ENCODE measurements at places on chromosomes 6 and 20.

GRCh38 chr20:58567437-58567836 is 52.2 kb upstream of the APCDD1L start:
- no peak for DNase-seq

GRCh38 chr6:24195836-24196597 is 70.0 kb downstream of the NRSN1 start:
- DNase-seq: no peak

DNA sequence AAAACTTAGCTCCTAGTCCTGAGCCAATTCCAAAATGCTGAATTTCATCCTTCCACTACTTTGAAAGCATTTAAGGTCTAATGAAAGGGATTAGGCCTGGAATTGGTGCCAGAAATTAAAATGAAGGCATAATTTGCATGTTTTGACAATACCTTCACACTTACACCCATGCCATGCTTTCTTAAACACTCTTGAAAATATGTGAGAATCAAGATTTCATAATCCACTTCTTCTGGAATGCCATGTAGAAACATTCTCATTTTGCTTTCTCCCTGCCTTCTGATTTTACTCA is 77.1 kb downstream of the ANKEF1 start:
- no peak for DNase-seq

DNA sequence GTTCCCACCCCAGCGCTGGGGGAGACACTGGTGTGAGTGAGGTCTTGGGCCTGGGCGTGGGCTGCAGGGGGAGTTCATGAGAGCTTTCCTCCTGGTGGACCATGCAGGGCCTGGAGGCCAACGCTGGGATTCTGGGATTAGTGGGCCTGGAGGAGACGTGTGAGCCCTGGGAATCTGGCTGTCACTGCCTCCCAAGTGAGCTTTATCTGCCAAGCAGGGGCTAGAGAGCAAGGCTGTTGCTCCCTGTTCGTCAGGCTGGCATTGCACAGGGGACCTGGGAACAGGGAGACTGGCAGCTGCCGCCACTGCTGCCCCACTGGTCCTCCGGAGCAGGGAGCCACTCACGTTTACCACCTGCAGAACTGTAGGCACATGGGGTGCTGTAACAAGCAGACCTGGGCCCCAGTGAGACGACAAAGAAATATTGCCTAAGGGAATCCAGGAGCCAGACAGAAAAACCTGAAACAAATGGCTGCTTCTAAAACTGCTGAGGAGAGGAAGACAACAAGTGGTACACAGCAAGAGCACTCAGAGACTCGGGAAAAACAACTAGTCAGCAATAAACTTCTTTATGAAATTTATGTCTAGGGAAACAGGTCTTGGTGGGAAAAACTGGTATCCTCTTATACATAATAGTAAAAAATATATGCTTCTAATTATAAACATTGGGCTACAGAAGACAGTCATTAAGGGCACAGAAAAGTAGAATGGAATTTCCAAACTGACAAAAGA is 45.2 kb downstream of the PPP1R3G start:
- no peak for DNase-seq

GRCh38 chr6:76174722-76175121 is 102.3 kb upstream of the IMPG1 start:
- no peak for DNase-seq

DNA sequence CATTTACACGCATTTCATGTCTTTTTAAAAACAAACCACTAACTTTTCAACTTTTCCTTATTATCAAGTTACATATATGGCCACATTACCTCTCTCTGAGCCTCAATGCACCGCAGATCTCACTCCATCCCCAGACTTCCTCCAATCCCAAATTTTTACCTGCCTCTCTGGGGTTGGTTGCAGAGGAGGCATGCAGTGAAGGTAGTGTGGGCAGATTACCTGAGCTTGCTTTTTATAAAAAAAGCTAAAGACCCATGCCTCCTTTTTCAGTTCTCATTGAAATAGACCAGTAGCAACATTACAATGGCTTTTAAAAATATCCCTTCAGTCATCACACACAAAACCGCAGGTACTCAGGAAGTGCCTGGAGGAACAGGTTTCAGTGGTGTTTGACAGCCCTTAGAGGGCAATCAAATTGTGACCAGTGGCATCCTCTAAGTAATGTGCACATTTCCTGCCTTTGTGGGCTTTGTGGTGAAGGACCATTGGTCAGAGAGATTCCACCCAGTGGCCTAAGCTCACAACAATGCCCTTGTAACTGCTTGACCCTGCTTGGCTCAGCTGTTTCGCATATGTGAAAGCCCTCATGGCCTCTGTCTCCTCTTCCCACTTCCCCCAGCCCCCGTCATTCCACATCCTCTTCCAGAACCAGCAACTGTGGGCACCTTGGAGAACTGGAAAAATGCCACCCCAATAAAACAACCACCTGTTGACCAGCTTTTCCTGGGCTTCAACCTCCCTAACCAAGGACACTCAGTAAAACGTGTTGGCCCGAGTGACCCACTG is 30.2 kb upstream of the IL17A start:
- peak; percentile 90 for DNase-seq

DNA sequence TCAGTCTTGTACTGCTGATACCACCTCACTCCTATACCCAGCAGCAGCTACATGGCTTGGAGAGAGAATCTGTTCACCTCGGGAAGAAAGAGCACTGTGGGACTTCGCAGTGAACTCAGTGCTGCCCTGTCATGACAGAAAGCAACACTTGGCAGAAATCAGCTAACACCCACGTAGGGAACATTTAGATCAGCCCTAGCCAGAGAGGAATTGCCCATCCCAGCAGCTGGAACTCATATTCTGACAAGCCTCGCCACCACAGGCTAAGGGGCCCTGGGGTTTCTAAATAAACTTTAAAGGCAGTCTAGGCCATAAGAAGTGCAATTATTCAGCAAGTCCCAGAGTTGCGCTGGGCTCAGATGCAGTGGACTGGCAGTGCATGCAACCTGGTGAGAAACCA is 1266.8 kb downstream of the GRIK2 start:
- DNase-seq: no peak

DNA sequence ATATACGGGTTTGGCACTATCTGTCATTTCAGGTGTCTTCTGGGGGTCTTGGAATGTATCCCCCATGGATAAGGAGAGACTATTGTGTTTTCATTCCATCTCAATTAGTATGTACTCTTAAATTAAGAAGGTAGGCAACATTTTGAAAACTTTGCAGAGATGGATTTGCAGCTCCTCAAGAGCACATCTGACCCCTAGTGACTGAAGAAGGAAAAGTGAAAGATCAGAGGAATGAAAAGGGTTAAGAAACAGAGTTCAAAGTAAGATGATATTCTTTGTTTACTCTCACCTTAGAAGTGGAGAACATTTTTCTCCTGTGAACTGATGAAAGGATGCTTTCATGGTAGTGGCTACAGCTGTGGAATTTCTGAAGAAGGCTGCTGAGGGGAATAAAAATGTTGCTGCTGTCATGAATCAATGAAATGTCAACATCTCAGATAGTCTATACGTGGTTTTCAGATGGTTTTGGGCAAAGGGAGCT is 41.5 kb downstream of the SH3BGRL2 start:
- peak; percentile 45 for DNase-seq

DNA sequence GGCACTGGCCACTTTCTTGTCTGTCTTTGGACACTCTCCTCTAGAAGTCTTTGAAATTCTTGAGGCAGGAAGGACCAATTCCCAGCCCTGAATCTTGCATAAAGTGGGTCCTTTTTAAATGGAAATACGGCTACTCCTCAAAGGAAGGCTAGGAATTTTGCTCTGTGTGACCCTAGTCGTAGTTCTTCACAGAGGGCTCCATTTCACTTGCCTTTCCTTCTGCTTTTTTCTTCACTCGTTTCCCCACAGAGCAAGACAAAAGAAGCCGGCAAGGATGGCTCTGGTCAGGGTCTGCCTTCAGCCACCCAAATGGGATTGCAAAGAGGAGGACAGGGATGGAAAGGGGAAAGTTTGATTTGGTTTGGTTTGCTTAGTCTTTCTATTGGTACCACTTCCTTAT is 25.8 kb downstream of the HLA-E start:
- DNase-seq: no peak

Data from SW480 (cell line).